Kidney (tissue), 22 donors: ENCODE measurements at places on chromosomes 2 and 18. TPM values are rescaled to one million over a fixed set of nuclear protein-coding genes. Genes with fewer than 3 reads are reported as not detected.

- DNase-seq = peak; percentile 87
Measured at GRCh38 chr2:49044350-49045079, 109.8 kb downstream of the FSHR start.

GRCh38 chr2:120204022-120204405 lies 19.2 kb downstream of the TMEM185B start:
- DNase-seq = no peak

DNA sequence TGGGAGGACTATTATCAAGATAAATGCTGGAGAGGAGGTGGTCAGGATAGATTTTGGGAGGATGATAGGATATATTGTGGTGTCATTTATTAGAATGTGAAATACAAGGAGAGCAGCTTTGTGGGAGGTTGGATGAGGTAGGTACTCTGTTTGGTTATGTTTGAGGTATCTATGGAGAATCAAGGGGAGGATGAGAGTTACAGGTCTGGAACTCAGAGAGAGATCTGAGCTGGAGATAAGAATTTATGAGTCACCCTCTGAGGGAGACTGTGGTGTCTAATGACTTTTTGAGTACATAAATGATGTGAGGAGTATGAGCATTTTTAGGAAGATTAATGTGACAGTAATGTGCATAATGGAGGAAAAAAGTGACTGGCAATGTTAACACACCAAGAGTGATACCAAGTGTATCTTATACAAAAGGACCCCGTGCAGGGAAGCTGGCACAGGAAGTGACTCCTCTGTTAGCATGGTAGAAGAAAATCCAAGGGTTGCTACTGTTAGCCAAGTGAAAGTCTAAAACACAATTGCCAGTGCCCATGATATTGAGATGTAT lies 48.2 kb downstream of the CRIM1 start:
- DNase-seq = no peak

DNA sequence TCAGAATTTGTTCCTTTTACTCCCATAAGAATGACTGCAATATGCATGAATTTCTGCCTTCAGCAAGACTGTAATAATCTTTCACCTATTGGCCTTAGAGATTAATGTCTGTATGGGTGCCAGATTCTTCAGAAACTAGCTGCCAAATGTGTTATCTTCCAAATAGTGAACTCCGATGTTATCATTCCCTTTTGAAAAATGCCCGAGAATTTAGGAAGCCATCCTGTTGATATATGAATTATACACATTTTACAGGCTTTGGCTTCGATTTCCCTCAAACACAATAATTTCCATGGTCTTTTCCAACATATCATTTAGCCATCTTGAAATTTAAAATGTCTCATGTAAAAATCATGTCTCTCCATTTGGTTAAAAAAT lies 101.5 kb downstream of the ZNF521 start:
- no peak for DNase-seq

GRCh38 chr18:23281626-23282436 lies 146.5 kb downstream of the CABLES1 start:
- no peak for DNase-seq

GRCh38 chr2:75424936-75425619 lies 135.7 kb downstream of the EVA1A start:
- no peak for DNase-seq

DNA sequence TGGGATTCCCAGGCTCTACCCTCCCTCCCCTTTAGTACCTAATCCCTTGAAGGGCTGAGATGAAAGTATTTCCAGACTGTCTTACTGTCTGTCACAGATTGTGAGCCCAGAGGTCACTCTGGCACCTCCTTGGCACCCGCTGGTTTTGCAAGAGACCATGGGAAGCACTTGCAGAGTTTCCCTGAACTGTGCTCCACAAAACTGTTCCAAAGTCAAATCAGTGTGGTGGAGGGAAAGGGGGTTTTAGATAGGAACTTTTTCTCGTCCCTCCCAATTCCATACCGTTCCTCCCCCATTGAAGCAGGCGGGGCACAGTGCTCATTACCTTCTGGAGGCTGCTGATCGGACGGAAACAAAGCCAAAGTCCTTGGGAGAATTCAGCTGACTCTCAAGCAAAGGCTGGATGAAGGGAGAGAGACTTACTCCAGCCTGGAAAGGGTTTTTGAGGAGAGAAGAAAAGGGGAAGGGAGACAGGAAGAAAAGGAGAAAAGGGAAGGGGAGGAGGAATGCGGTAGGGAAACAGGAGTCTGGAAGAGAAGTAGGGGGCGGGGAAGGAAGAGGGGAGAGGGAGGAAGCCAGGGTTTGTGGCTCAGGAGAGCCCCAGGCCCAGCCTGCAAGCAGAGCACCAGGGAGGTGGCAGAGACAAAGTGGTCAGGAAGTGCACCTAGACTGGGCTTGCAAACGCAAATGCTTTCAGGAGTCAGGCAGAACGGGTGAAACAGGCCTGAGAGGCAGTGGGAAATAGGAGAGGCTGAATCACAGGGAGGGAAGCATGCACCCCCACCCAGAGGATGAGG lies 88.4 kb upstream of the SP3 start:
- DNase-seq = peak; percentile 39

GRCh38 chr2:223260681-223261080 lies 208.7 kb downstream of the KCNE4 start:
- DNase-seq = no peak

GRCh38 chr18:9436206-9436929 lies 38.9 kb upstream of the RALBP1 start:
- no peak for DNase-seq

GRCh38 chr2:72112981-72113846 lies 34.4 kb downstream of the CYP26B1 start:
- DNase-seq = no peak

GRCh38 chr18:59623456-59624368 lies 73.5 kb downstream of the CCBE1 start:
- peak; percentile 31 for DNase-seq

DNA sequence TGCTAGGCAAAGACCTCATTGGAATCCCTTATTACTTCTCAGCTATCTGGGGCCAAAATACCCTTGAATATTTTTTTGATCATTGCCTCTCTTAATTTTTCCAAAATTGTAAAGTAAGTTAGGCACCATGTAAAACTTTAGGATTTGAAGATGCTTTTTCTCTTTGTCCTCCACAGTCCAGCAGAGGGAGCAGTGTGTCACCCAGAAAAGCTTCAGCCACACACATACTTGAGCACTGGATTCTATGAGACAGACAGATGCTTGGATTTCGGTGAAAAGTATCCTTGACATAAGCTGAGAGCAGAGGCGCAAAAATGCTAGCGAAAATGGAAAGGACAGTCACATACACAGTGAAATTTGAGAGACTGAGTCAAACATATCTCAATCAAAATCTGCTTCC lies 74.7 kb upstream of the KCNJ3 start:
- DNase-seq = no peak

GRCh38 chr18:76349067-76349715 lies 145.9 kb downstream of the ZNF516 start:
- DNase-seq = no peak

- DNase-seq = no peak
Measured at GRCh38 chr2:174117951-174118930, 130.1 kb downstream of the OLA1 start.

GRCh38 chr2:195592105-195592504 lies 64.9 kb upstream of the SLC39A10 start:
- DNase-seq = no peak

DNA sequence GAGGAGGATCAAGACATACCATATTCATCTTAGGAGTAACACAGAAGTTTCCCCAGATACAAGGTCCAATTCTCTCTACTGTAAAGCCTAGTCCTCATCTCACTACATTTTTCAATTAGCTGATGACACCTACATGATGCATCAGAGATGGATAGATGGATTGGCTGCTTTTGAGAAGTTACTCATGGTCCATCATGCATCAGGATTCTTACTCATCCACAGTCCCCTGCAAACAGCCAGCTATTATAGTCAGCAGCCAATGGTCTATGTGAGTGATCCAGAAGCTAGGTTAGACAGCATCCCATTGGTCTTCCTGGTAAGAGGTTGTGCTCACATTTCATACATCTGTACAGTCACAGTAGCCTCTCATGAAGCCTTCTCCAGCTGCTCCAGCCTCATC lies 154.5 kb upstream of the NRP2 start:
- no peak for DNase-seq

DNA sequence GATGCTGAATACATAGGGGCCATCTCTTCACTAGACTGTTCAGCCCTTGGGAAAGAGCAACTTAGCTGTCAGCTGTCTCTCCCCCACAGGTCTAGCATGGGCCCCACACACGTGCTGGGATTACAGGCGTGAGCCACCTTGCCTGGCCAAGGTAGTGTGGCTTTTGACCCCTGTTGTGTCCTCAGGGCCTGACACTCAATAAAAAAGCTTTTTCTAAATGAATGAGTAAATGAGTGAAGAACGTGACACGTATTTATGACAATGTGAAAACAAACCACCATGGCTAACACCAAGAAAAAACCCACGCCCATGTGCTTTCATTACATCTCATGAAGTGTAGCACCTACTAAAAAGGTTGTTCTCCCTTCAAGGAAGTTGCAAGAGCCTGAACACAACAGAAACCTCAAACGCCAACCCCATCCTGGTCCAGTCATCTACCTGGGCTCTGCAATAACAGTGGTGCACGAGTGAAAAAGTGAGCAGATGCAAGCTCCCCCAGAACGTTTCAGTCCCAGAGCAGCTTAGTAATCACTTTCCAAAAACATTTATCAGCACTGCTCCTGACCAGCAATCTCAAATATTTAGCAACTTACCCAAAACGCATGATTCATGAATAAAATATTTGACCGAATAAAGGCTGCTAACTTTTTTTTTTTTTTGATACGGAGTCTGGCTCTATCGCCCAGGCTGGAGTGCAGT lies 3.4 kb downstream of the WDFY1 start:
- no peak for DNase-seq

- DNase-seq = no peak
Measured at GRCh38 chr2:159410276-159410675, 123.8 kb upstream of the WDSUB1 start.

DNA sequence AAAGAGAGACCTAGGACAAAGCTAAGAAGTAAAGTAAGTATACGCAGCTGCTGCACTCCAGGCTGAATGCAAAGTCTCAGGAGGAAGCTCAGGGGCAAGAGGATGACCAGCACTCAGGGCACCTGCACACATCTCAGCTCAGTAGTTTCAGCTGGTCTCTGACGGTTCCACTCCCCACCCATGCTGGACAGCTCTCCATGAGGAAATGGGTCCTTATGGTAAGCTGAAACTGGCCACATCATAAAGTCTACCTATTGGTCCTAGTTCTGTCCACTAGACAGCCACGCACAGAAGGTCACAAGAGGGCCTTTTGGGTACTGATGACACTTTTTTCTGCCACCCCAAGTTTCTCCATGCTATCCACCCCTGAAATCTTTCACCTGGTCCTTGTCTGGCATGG lies 215.3 kb downstream of the TTC32 start:
- no peak for DNase-seq

GRCh38 chr2:2723064-2723463 lies 392.0 kb upstream of the MYT1L start:
- no peak for DNase-seq

DNA sequence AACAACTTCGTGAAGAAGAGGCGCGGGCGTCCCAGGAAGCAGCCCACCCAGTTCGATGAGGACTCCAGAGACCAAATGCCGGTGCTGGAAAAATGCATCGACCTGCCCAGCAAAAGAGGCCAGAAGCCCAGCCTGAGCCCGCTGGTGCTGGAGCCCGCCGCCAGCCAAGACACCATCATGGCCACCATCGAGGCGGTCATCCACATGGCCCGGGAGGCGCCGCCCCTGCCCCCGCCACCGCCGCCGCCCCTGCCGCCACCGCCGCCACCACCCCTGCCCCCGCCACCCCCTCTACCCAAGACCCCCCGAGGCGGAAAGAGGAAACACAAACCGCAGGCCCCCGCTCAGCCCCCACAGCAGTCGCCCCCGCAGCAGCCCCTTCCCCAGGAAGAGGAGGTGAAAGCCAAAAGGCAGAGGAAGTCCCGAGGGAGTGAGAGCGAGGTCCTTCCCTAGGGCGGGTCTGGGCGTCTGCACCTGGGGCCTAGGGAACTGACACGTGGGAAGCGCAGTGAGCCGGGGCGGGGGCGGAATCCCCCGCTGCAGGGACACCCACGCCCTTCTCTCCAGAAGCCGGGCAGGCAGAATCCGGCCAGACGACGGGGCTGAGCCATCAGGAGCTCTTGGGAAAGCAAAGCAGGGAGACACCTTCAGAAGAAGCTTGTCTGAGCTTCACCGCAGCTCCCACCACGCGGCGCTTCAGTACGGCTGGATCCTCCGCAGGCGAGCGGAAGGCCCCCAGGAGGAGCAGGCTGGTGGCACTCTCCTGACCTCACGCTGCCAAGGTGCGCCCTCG lies 382.8 kb downstream of the SETBP1 start:
- no peak for DNase-seq

DNA sequence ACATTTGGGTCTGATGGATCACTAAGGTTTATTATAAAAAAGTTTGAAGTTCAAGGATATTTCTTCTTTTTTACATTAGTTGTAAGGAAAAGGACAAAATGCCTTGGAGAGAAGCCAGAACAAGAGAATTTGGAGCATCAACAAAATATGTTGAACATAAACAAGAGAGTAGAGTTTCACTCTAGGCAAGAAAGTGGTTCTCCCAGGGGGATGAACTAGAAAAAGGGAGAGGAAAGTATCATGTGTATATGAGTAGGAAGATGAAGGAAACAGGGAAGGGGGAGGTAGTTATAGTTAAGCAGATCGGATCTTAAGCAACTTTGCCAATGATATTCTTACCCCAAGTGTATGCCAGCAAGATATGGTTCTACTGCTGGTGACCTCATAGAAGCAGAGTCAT lies 63.8 kb upstream of the GALNT3 start:
- DNase-seq = no peak

DNA sequence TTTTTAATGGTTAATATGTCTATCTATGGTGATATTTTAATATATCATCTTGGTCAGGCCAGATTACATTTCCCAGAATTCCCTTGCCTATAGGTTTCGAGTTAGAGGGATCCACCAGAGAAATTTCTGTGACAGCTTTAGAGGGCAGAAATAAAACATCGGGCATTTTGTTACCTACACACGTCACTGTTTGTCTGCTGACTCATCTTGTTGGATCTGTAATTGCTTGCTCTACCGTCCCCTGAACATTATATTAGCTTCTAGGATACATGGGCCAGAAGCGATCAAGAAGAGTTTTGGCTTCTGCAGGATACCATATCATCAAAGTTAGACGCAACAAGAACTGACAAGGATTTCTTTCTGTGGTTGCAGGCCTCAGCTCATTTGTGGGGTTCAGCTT lies 795.8 kb upstream of the GCFC2 start:
- DNase-seq = no peak

DNA sequence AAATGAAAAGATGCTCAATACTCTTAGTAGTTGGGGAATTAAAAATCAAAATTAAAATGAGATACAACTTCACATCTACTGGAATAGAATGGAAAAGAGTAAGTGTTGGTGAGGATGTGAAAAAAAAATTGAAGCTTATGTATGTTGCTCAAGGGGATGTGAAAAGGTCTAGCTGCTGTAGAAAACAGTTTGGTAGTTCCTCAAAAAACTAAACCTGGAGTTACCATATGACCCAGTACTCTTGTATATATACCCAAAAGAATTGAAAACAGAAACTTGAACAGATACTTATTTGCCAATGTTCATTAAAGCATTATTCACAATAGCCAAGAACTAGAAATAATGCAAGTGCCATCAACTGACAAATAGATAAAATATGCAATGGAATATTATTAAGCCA lies 208.4 kb downstream of the FIGN start:
- DNase-seq = no peak

Gene CAVIN2
- polyA plus RNA-seq = 17.9 TPM

Gene AMER3
- not detected for polyA plus RNA-seq

Gene SEPTIN10
- 20.8 TPM for polyA plus RNA-seq

Gene ACOXL
- not detected for polyA plus RNA-seq

Gene CDKL4
- not detected for polyA plus RNA-seq

Gene NEUROD1
- polyA plus RNA-seq = not detected

Gene EPB41L3
- polyA plus RNA-seq = 35.3 TPM

Gene MYO7B
- polyA plus RNA-seq = 22.2 TPM

Gene DNAH7
- polyA plus RNA-seq = 3.8 TPM

Gene COL3A1
- 32.2 TPM for polyA plus RNA-seq
